HuH-7 (cell line): ENCODE measurements at places on chromosomes 1 and 21.

- no peak for DNase-seq
Observed at GRCh38 chr1:245074232-245074747, 80.5 kb upstream of the KIF26B start.

- no peak for DNase-seq
Observed at GRCh38 chr1:187848321-187848720, 1019.6 kb downstream of the PLA2G4A start.

GRCh38 chr1:182495693-182496092 lies 45.7 kb downstream of the RGSL1 start:
- no peak for DNase-seq

DNA sequence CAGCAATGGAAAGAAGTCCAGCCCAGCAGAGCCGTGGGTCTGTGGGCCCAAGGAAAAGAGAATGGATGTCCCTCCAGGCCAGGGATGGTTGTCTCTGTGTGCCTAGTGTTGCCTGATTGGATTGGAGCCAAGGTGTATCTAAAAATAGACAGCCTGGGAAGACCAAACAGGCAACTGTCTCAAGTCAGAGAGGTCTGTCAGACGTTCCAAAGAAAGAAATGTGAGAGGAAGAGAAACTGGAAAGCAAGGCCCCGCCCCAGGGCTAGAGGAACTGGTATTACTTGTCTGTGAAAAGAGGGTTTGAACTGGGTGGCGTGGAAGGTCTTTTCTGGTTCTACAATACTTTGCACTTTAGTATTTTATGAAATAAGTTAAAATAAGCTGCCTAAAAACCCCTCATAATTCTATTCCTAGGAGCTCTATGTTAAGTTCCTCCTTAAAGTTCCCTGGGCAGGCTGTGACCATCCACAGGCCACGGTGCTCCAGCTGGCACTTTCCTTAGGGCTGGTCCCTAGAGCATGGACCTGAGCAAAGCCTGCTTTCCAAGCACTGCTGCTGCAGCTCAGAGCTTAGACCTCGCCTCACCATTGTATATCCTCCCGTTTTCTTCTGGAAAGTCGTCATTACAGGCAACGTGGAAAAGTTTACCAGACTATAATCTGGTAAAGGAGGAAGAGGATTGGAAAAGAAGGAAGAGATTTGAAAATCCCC lies 151.6 kb downstream of the DISC1 start:
- no peak for DNase-seq

DNA sequence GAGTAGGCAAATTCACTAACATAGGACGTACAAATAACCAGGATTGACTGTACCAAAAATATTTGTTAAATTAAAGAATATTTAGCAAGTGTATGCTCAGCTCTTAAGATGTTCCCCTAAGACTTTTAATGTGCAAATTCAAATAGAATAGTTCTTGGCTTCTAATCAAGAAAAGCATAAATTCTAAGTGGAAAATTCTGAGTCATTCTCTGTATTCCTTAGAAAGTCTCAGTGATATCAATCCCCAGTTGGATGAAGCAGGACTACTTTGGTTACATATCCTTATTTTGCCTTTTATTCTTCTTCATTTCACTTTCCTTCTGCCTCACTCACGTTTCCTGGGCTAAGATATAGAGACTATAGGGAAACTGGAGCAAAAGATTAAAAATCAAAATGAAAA lies 130.2 kb downstream of the IFI44 start:
- no peak for DNase-seq

DNA sequence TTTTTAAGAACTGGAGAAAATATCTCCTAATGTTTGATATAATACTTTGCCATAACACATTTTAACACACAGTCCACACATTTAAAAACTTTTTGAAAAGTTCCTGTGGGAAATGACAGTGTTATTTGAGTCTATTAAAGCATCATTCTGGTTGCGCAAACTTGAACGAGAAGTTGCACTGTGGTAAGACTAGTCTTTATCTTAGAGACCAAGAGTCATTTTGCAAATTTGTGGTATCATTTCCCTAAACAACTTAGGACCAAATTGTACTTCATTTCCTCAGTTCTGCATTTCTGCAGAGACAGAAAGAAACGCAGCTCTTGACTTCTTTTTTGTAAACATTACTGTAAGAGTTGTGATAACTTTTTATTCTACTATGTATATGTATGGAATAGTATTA lies at the start of gene RGS18:
TSS of gene RGS18 (plus strand) at position 282 of the 400 bp plus-strand sequence. CDS start 176 bp downstream, outside the sequence.
- DNase-seq, result no peak

DNA sequence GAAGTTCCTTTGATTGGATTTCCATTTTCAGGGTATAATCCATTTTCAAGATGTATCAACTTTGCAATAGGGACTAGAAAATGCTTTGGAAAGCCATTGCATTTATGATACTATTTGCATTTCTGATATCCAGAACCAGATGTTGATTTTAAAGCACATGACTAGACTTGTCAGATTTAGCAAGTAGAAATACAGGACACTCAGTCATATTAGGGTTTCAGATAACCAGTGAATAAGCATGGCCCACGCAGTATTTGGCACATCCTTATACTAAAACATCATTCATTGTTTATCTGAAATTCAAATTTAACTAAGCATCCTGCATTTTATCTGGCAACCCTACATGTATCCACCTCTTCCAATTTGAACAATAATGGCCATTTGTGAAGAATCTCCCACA lies 113.3 kb upstream of the DPT start:
- DNase-seq, result no peak

GRCh38 chr1:9652379-9653209 lies 1.1 kb downstream of the PIK3CD start:
- DNase-seq, result no peak

DNA sequence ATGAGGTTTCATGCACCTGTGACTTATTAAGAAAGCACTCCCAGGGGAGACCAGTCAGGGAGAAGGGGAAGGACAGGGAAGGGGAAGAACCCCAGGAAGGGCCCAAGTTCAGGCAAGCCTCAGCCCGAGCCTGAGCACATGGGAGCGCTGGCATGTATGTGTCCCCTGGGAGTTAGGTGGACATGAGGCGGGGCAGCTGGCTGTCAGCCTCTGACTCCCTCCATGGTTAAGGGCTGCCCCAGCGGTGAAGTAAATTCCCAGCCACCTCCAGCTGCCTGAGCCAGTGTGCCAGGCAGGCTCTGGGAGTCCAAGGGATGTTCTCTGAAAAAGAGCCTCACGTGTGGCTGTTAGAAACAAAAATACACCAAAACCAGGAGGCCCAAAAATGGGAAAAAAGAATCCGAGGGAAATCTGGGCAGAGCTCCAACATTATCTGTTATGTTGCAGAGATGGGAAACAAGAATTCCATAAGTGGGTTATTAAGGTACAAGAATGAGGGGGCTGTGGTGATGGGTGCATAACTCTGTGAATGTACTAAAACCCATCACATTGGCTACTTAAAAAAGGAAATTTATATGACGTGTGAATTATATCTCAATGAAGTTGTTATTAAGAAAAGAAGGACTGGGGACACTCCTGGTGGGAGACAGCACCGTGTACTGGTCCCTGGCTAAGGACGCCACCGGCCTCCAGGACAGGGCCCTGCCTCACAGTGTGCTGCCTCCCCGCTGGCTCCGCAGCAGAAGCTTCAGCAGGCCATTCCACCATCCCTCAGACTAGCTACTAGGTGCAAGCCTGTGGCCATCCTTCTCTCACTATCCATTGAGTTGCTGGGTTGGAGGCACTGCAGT lies 18.7 kb downstream of the DMRTB1 start:
- DNase-seq, result no peak

DNA sequence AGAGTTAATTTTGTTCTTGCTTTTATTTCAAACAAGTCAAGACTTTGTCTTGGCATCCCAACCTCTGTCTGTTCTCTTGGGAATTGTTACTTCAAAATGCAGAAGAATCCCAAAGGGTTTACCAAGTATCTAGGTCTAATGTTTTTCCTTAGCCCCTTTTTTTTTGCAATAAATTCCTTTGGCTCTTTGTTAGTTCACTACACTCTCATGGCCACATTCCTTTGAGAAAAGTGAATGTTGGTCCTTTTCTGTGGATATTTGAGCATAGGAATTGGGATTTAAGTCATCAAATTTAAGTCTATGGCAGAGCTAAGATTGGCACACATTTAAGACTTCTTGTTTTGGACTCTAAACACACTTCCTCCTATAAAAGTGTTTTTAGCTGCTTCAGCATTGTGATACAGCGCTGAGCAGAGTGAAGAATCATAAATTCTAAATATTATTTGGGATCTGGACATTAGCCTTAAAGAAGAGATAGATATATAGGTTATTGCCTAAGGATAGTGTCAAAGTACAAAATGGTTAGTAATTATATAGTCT lies 1.9 kb downstream of the BTF3L4 start:
- DNase-seq, result no peak

DNA sequence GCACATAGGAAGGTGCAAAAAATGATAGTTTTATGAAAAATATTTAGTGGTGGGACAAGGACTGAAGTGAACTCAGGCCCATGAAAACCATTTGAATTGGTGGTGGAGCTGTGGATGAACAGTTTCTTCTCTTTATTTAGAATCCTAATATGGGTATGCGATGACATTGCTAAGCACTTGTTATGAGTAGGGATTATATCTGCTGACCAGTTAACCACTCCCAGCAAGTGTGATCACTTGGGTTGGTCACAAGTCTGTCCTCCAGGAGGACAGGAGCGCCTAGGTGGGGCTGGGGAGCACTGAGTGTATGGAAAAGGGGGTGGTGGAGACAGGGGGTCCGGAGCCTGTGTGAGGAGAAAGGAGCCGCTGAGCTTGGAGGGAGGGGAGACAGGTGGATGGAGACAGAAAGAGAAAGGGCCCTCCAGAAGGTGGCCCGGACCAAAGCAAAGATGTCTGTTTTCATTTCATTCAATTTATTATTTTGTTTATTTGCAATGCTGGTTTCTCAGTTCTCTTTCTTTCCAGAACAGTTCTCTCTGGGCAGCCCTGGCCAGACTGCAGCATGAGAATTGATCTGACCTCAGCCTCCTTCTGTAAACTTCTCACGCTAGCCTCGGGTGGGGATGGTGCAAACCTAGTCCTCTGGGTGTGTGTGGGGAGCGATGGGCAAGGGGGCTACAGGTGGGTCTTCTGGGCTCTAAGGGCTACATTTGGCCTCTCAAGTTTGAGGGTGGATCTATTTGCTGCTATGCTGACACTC lies 9.9 kb upstream of the ZSCAN20 start:
- no peak for DNase-seq

DNA sequence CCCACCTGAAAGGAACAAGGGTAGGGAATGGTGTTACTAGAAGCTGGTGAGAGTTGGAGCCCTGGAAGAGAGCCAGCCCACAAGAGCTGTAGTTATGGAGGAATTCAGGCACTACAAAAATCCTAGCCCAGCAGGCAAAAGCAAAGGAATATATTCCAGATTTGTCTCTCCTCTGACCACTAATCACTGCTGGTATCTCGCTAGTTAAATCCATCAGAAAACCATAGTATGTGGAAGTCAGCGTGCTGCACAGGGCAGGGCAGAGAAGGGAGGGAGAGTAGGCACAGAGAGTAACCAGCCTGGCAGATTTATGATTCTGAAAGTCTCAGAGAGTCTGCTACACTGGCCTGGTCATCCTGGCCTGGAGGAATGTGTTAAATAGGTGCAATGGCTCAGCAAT lies 88.6 kb downstream of the SELENOF start:
- DNase-seq, result no peak

DNA sequence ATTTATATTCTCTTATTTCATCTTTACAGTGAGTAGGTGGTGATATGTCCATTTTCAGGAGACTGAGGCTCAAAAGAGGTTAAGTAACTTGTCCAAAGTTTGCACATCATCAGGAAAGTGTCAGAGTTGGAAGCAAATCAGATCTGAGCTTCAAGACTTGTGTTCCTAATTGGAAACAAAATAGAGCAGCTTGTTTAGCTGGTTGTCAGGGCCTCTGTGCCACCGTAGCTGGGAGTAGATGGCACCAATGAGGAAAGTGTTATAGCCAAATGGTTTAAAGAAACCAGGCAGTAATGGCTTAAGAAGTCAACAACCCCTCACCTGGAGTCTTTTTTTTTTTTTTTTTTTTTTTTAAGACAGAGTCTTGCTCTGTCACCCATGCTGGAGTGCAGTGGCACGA lies 19.7 kb downstream of the AGO1 start:
- DNase-seq, result no peak

GRCh38 chr1:36008546-36009197 lies 75.2 kb upstream of the TEKT2 start:
- no peak for DNase-seq

GRCh38 chr1:214847071-214847810 lies 235.3 kb upstream of the KCNK2 start:
- DNase-seq, result no peak

GRCh38 chr1:233523047-233523446 lies 90.9 kb upstream of the KCNK1 start:
- no peak for DNase-seq

GRCh38 chr1:161304927-161305866 lies 4.6 kb downstream of the MPZ start:
- DNase-seq, result no peak
